ENCODE measurements at places on chromosomes 2 and 18.

DNA sequence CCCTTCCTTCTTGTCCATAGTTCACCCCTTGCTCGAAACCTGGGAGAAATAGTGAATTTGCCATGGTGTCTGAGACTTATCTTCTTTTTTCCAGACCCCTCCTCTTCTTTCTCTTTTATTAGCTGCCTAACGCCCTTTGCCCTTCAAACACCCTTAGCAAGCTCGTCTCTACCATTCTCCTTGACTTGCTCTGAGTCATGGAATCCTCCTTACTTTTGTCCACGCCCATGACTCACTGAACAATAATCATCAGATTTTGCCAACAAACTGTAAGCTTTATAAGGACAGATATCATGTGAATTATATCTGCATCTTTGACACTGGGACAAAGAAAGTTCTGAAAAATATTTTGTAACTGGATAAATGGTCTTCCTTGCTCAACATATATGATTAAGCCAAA, 67.1 kb upstream of the CNTNAP5 start:
- DNase-seq: no peak

- DNase-seq: peak; percentile 22
Measured at GRCh38 chr2:239773228-239774141, 251.7 kb downstream of the NDUFA10 start.

- DNase-seq: no peak
Measured at GRCh38 chr2:101830146-101830545, 132.6 kb downstream of the MAP4K4 start.

GRCh38 chr18:58544179-58544578, 84.7 kb downstream of the ALPK2 start:
- DNase-seq: no peak

- DNase-seq: no peak
Measured at GRCh38 chr2:54012538-54013141, 41.8 kb upstream of the PSME4 start.

DNA sequence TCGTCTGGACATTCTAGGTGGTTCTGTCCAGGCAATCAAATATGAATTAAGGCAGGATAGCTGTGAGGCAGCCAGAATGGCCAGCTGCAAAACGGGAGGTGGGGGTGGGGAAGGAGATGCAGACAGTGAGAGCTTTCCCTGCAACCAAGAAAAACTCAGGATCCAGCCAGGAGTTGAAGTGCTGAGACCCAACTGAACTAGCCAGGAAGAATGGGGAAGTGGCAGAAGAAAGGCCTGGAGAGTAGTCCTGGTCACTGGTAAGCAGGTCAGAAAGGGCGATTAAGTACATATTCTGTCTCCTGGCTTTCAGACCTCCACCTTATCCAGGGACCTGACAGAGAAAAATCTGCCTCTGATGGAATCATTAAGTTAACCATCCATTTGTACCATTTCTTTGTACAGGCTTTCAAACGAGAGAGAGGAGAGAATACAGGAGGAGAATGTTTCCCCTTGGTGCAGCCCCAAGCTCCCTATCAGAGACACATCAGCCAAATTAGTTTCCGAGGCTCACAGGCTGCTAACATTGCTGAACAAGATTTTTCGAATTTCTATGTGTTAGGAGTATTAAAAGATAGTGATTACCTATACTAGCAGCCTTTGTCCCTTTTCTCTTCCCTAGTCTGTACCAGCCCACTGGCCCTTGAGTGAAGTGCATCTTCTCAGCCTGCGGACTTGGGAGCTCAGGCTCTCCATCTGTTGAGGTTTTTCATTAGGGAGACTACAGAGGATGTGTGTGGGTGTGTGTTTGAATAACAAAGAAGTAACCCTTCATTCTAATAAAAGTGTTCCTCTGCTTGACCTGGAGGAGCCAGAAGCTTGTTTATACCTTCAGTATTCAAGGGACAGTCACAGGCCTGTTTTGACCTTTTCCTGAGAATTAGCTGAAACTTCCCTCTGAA, 12.5 kb upstream of the HOXD1 start:
- no peak for DNase-seq

GRCh38 chr2:220043155-220043989, 415.9 kb downstream of the SLC4A3 start:
- DNase-seq: no peak

GRCh38 chr2:214503568-214503967, 92.7 kb downstream of the VWC2L start:
- no peak for DNase-seq

DNA sequence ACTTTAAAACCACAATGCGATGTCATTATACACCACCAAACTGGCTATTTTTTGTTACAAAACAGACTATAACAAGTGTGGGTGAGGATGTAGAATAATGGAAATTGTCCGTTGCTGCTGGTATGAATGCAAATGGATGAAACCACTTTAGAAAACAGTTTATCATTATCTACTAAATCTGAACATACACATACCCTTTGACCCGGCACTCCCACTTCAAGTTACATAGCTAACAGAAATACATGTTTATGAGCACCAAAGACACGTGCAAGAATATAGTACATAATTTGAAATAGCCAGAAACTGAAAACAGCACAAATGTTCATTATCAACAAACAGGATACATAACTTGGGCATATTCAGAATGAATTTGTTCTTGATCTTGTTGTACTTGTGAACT, 206.4 kb upstream of the CHAC2 start:
- DNase-seq: no peak

GRCh38 chr2:230008708-230009066, 60.0 kb downstream of the SLC16A14 start:
- DNase-seq: no peak

DNA sequence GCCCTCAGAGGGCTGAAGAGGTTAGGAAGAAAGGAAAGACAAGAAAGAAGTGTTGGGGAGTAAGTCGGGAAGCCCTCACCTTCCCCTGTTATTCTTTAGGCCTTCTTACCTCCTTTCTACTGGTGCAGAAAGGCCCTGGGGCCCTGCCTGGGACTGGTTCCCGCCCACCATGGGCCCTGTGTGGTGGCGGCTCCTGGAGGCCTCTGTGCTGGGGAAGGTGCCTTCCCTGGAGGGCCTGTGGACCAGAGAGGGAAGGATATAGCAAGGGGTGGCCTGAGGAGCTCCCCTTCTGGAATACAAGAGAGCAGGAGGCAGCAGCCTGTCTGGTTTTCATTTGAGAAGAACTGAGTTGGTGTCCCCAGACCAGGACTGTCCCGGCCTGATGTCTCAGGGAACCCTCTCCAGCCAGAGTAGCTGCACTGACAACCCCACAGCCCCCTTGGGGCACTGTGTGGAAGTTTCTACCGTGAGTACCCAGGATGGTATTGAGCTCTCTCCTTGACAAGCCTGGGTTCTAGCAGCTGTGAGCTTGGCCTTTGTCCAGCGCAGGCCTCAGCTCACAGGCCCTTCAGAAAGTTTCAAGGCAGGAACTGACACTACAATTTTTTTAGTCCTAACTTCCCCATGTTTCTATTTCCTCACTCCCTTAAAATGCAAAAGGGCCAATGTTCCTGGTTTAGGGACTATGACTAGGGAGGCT, 47.1 kb downstream of the EFR3B start:
- no peak for DNase-seq

- DNase-seq: no peak
Measured at GRCh38 chr2:159484532-159484931, 131.8 kb downstream of the BAZ2B start.

GRCh38 chr2:74567881-74568280, 13.4 kb downstream of the DOK1 start:
- DNase-seq: no peak

DNA sequence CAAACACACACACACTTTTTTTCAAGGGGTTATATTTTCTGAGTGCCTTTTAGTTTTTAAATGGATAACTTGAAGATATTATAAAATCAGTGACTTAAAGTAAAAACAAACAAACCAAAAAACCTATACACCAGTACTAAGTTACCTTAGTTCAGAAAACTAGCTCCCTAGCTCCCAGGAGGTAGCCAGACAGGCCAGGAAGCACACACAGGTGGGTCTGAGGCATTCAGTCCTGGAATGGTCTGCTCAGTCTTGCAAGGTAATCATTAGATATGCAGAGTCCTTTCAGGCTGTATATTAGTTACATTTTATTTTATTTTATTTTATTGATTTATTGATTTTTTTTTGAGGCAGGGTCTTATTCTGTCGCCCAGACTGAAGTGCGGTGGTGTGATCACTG, 10.7 kb upstream of the DYNC2LI1 start:
- DNase-seq: no peak

GRCh38 chr18:57446322-57446721, 11.1 kb downstream of the ONECUT2 start:
- no peak for DNase-seq

DNA sequence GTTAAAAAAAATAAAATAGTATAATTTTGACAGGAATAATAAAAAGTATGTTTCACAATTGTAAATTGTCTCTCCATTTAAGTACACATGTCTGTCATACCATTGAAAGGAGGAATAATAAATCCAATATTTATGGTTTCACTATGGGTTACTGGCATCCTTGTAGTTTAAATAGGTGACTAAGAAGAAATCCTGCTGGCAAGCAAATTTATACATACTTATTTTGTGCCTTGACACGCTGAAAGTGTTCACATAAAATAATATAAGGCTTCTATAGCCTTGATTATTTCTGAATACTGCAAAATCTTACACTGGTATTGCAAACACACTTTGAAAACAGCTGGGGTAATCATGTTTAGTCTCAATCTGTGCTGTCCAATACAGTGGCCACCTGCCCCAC, 138.3 kb upstream of the ETAA1 start:
- DNase-seq: no peak

- no peak for DNase-seq
Measured at GRCh38 chr2:10499275-10499907, 51.3 kb upstream of the ODC1 start.

- DNase-seq: no peak
Measured at GRCh38 chr18:58581265-58581664, 47.6 kb downstream of the ALPK2 start.

DNA sequence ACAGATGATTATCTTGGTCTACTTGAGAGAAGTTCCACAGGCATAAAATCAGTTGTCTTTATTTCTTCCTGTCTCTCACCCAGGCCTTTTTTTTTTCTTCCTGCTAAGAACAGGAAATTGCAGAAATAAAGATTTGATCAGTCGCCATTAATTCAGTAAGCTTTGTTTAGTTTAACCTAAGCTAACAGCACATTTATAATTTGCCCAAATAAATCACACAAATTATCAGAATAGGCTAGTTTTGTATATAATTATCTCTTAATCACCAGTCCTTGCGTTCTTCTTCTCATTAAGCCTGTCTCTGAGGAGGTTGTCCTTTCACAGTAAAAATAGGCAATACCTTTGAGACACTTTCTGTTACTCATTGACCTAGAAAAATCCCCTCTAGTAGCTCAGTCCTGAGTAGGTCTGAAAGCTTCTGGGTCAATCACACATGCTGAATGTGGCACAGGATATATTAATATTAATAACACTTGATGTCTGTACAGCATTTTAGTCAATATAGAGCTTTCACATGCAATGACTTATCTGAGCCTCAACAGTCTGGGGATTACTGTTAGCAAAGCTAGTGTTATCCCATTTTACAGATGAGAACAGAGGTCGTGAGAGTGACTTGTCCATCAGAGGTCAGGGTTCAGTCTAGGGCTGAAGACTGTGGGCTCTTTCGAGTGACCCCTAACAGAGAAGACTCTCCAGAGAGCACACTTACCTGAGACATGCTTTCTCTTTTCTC, 11.2 kb upstream of the STK17B start:
- DNase-seq: no peak

DNA sequence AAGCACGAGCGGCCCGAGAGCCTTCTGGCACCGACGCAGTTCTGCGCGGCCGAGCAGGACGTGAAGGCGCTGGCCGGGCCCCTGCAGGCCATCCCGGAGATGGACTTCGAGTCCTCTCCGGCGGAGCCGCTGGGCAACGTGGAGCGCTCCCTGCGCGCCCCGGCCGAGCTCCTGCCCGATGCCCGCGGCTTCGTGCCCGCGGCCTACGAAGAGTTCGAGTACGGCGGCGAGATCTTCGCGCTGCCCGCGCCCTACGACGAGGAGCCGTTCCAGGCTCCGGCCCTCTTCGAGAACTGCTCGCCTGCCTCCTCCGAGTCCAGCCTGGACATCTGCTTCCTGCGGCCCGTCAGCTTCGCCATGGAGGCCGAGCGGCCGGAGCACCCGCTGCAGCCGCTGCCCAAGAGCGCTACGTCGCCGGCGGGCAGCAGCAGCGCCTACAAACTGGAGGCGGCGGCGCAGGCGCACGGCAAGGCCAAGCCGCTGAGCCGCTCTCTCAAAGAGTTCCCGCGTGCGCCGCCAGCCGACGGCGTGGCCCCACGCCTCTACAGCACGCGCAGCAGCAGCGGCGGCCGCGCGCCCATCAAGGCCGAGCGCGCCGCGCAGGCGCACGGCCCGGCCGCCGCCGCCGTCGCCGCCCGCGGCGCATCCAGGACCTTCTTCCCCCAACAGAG, 70.4 kb downstream of the ARHGEF33 start:
- DNase-seq: peak; percentile 76

DNA sequence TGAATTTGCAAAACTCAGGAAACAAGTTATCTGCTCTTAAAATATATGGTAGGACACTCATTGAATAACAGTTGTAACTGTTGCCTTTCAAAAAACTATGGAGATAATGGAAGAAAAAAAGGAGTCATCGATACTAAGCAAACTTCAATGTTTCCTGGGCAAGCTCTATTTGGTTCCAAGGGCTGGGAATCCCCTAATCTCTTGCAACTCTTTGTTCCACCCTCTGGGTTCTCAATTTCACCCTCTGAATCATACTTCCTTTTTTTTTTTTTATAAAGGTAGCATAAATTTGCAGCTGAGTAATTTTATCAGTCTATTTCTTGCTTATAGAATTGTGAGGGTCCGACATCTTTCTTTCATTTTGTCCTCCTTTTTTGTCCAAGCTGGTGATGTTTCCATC, 36.7 kb downstream of the SLC9A4 start:
- DNase-seq: no peak

DNA sequence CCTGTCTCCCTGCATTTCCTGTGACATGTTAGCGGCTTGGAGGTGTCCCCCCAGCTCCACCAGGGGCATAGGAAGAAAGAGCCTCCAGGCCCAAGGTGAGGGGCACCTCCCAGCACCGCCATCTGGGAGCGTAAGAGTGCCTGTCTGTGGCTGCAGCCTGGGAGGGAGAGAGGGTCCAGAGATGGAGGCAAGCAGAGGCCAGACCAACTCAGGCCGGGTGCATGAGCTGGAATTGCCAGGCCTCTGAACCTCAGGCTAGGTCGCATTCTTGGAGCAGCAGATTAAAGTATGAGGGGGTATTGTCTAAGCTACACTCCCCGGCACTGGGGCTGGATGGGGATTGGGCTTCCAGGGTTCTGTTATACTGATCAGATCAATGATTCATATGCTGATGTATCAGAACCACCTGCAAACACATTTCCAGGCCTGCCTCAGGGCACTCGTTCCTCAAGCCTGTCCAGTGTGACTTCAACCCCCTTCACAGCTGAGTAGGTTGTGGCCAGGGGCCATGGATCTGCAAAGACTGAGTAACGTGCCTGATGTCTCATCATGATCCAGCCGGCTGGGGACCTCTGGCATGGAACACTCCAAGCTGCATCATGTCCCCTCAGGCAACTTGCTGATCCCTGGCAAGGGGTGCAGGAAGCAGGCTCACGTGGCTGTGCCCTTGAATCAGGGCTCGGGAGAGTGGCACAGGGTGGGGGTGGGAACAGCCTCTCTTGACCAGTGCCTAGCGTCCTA, 73.2 kb downstream of the HS1BP3 start:
- no peak for DNase-seq

GRCh38 chr2:81901017-81901416, 1596.5 kb upstream of the LRRTM1 start:
- DNase-seq: no peak

- peak; percentile 73 for DNase-seq
Measured at GRCh38 chr2:43171789-43172188, 54.6 kb downstream of the ZFP36L2 start.

- DNase-seq: no peak
Measured at GRCh38 chr2:39435741-39436591, 1.1 kb downstream of the MAP4K3 start.
